ENCODE measurements at places on chromosomes 16 and 17.

GRCh38 chr16:4624827-4625559 lies 367 bp downstream of the MGRN1 start:
- DNase-seq = peak; percentile 80

- no peak for DNase-seq
These were observed 122.3 kb upstream of the CIBAR2 start for GRCh38 chr16:85234310-85235204.

DNA sequence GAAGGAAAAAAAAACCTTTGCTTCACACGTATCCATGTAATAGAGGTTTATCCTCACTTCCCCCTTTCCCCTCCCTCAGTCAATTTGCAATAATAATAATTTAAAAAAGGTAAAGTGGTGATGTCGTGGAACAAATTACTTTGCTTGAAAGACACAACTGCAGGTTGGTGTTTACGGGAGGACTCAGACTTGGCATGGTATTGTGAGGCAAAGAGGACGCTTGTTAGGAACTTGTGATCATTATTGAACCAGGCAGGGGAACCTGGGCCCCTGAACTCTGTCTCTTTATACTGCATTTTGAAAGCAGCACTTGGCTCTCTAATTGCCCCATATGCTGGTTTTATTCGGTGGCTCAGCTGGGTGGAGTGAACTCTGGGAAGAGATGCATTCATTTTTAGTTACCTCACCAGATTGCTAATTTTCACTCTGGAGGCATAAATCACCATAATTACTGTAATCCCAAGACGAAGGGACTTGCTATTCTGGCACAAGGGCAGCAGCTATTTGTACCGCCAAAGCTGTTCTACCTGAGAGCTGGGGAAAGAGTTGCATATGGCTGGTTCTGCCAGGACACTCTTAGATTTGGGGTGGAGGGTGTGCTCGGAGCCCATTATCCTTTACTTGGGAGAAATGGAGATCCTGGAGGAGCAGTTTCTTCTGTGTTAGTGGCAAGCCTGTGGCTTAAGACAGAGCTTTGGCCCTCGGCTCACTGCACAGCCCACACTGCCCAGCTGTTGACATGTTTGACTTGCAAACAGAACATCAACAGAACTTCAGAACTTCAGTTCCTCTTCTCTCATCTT lies 5.7 kb upstream of the DHX8 start:
- no peak for DNase-seq

GRCh38 chr17:43025290-43025657 lies 243 bp downstream of the RND2 start:
- DNase-seq = no peak

DNA sequence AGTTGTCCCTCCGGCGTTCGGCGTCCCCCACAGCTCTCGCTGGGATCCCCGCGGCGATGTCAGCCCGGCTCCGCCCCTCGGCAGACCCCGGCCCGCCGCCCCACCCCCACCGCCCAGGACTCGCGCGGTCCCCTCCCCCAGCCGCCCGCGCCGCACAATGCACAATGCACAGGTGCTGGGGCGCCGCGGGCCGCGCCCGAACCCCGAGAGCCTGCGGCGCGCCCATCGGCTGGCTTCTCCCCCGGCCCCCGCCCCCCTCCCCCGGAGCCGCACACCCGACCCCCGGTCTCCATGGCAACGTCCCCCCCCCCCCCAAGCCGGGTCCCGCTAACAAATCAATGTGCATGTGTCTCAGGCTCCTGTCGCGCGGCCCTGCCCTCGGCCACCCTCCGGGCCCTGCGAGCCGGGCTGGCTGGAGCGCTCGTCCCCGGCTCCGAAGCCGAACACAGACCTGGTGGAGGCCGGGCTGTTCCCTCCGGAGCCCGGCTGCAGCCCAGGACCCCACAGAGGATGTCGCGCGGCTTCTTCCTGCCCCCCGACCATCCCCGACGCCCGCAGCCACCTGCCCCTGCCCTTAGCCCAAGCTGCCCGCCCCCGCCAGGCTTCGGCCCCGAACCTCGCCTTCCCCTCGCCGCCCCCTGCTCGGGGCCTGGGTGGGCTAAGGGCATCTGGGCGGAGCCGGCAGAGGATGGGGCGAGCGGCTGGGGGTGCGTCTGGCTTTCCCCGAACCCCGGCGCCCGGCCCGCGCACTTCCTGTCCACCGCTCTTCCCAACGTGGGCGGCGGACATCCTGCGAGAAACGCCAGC lies 818 bp upstream of the CBX8 start:
- no peak for DNase-seq

- DNase-seq = no peak
These were observed 8.5 kb downstream of the ABCA10 start for GRCh38 chr17:69220098-69220497.
